Right renal pelvis (tissue), 4 donors: ENCODE measurements at places on chromosomes 7 and 10.
A peak's percentile ranks its signal among the peaks of the same experiment; 100 is the strongest.

DNA sequence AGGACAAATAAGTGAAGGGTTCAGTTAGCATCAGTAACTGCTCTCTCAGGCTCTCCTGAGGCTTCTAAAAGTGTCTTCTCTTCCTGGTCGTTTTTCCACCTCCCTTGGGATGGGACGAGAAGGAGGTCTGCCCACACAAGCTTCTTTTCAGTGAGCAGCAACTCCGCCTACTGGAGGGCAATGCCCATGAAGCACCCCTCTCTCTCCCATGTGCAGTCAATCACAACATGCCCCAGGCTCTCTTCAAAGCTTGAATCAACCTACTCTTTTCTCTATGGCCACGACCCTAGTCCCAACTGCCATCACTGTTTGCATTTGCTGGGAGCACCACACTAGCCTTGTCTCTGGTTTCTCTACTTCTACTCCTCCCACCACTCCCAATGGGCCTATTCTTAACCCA, 135.6 kb downstream of the RPS24 start:
- DNase-seq = no peak

DNA sequence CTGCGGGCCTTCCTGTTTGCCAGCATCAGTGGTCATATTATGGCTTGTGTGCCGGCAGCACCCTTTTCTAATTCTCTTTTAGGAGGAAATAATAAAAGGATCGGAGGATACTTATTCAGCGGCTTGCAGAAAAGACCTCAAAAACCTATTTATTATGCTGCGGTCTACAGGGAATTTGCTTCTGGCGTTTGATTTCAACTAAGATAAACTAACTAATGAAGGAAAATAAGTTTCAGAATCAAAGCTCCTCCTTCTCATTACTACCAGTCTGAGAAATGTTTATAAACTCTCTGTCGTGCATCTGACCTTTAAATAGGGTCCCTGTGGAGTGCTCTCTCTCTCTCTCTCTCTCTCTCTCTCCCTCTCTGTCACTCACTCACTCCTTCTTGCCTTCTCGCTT, 335.0 kb upstream of the GLI3 start:
- DNase-seq = no peak

DNA sequence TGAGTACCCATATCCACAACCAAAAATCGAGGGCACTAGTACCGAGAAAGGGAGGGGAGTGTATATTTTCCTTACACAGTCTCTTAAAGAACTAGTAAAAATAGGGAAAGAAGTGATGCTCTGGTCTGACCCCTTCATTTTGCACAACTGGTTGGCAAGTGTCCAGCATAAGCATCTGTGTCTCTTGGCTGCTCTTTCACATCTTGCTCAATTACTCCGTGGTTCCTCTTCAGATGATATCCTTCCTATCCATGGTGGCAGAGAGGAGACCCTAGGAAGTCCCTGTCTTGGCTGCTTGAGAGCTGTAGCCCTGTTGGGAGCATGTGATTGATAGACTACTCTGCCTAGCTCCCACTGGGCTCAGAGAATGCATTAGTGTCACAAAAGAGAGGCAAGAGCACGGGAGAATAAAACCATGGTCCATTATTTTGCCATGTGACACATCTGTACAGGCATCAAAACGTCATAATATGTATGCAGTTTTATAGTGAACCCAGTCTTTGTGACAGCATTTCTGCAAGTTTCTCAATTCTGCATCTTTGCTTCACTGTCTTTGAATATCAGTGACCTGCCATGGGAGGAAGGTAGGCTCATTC, 111.8 kb upstream of the ANKRD1 start:
- no peak for DNase-seq

- DNase-seq = no peak
Measured at GRCh38 chr7:24965831-24966708, 13.9 kb downstream of the OSBPL3 start.

DNA sequence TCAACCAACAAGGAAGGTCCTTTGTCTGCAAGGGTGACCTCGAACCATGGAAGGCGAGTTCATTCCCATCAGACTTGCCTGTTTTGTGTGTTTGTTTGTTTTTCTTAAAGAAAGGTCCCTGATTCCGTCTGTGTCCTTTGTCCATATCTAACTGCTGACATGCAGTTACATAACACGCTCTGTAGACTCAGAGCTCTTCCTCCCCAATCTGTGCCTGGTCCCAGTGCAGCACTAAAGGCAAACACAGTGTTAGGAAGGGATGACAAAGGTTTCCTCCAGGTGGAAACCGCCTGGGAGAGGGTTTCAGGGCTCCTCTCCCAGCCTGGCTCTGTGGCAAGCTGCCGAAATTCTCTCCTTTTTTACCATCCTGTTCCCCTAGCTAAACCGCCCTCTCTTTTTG, 13.4 kb downstream of the JCAD start:
- no peak for DNase-seq

DNA sequence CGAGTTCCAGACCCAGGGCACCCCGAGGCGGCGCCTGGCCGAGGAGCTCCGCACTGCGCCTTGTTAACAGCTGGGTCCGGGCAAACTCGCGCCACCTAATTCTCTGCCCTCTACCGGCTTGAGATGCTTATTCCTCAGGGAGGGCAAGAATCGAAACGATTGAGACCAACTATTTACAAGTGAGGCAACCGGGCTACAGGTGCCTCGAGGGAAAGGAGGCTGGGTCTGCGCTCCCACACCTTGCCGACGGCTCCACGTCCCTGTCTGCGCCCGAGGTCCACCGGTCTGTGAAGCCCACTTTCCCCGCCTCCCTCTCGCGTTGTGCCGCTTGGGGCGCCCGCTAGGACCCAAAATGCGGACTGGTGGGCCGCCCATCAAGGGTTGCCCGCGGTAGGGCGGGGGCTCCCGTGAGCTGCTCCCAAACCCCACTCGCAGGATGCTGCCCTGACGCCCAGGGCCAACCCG, 527 bp downstream of the AKR1B1 start:
- DNase-seq = peak; percentile 23

GRCh38 chr7:113373863-113374262, 255.5 kb upstream of the SMIM30 start:
- DNase-seq = no peak

GRCh38 chr7:75663302-75663907, 75.3 kb downstream of the HIP1 start:
- DNase-seq = no peak

DNA sequence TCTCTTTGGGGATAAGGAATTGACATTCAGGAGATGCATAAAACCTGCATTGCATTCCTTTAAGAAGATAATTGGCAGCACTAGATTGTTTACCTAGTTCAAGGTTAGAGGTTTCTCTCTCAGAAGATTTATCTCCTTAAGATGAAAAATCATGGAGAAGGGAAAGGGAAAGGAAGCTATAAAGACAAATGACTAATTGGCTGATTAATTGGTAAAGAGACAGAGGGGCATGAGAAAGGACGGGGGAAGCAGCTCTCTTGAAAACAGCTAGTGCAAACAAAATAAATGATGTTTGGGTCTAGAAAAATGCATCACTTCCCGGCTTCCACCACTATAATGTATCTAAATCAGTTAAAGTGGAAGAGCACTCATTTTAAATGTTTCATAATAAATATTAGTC, 941.2 kb downstream of the XPNPEP1 start:
- peak; percentile 1 for DNase-seq

GRCh38 chr7:124667312-124668153, 98.1 kb downstream of the GPR37 start:
- DNase-seq = no peak

DNA sequence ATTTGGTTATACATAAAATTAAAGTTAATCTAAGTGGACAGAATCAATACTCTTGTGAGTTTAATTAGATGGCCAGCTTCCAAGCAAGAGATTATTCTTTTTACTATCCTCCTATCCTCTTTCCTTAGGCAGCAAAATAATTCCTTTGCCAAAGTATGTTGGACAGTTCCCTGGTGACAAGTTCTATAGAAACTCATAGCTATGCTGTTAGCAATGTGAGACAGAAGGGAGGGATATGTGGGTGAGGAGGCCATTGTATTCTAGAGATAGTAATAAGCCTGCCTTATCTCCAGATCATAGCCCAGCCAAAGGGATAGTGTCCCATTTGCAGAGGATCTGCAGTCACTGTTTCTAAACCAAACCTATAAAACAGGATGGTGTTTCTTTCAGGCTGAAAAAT, 181.6 kb upstream of the HDAC9 start:
- no peak for DNase-seq

- DNase-seq = peak; percentile 73
Measured at GRCh38 chr7:22488643-22489462, 11.1 kb downstream of the STEAP1B start.

- DNase-seq = no peak
Measured at GRCh38 chr7:139669106-139670061, 108.4 kb downstream of the HIPK2 start.

DNA sequence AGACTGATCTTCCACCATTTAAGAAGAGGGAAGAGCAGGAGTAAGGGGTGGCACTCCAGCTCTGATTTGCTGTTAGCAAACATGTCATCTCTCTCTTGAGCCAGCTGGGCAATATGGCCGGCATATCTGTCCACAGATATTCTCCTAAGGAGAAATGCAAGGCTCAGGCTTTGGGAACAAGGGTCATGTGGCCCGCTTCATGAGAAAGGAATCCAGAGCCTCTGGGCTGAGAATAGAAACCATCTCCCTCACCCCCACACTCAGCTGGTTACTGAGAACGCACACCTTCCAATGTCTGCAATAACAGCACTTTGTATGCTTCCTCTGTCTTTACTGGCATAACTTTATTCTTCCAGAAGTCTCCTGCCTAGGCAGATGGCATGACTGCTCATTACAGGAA, 171.2 kb downstream of the ELMO1 start:
- DNase-seq = no peak

DNA sequence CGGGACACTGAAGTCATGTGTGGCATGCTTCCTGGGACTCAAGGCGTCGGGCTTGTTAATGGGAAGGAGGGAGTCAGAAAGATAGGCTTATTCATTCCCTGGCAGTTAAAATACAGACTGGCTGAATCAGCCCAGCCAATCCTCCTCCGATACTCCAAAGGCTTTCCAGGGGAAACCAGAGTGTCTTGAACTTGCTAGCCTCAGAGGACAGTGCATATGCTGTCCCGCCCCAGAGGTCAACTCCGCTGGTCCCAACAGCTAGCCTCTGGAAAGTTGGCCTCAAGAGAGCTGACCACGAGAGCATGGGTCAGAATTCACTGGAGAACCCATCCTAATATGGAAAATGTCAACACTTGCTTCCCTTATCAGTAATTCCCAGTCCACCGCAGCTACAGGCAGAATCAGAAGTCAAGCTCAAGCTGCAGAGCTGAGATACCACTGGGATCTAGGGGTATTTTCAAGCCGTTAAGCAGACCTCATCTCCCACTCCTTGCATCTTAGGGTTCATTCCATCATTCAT, 43.0 kb downstream of the ELMO1 start:
- no peak for DNase-seq

DNA sequence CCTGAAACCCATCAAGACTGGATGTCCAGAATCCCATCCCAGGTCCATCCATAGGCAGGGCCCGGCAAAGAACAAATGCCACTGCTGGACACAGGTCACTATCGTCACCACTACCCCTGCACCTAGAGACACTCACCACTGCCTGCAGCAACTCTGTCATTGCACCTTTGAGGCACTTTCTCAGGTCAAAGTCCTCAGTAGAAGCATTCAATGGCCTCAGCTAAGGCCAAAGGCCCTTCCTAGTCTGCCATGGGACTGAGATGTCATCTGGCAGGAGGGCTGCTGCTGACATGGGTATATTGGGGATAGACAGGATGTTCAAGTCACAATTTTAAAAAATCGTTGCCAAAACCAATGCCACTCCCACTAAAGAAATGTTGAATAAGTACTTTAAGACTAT, 58.7 kb downstream of the GPAM start:
- no peak for DNase-seq

DNA sequence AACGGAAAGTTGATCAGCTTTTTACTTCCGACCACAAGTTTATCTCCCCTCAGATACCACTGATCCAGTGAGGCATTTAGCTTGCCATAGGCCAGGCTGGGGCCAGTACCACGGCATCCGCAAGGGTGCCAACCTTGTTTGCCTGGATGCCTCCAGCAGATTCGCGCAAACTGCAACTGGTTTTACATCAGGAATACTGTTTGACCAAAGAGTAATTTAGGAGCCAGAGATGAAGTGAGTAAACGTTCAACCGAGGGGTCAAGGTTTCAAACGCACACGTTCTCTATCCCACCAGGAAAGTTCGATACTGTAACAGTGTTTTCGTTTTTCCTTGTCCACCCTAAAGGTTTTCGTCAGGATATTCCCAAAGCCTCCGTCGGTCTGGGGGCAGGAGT, 266 bp upstream of the MDFIC start:
- no peak for DNase-seq

GRCh38 chr7:24143547-24143946, 140.4 kb upstream of the NPY start:
- DNase-seq = no peak
